ENCODE measurements at places on chromosomes 3 and 15.

DNA sequence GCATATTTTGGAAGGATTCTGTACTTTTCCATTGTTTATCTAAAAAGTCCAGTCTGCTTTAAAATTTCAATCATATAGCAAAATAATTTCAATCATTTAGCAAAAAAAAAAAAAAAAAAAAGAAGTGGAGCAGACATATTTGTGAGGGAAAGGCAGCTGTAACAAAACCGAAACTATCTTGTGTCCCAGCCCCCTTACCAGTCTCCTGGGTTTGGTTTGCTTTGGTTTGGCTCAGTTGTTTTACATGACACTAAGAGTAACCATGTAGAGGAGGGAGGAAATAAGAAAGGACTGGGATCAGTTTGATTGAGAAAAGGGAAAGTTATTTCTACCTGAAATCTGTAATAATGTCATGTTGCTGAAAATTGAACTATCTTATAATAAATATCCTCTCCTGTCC is 158.8 kb upstream of the GADL1 start:
- no peak for DNase-seq

DNA sequence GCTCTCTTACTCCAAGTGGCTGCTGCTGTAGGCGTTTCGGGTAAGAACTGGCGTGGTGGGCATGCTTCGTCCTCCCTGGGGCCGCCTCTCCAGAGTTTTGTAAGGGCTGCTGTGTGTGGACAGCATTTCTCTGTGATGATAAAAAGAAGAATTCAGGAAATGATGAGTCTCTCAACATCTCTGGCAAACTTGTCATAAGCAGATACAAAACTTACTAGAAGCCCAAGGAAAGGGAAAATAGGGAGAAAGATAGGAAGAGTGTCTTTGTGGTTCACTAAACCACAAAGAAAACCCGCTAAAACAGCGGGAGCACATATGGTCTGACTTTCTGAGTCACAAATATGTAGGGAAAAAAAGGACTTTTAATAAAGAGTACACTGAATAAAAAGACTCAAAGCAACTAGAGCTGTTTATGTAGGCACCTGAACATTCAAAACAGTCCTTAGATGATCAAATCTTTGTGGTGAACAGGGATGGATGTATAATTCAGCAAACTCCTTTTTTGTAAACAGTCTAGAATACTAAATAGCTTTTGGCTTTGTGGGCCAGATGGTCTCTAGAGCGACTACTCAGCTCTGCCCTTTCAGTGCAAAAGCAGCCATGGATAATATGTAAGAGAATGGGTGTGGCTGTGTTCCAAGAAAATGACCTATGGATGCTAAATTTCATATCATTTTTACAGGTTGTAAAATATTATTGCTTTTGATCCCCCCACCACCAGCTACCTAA is 60.4 kb upstream of the LMOD3 start:
- DNase-seq, result no peak

DNA sequence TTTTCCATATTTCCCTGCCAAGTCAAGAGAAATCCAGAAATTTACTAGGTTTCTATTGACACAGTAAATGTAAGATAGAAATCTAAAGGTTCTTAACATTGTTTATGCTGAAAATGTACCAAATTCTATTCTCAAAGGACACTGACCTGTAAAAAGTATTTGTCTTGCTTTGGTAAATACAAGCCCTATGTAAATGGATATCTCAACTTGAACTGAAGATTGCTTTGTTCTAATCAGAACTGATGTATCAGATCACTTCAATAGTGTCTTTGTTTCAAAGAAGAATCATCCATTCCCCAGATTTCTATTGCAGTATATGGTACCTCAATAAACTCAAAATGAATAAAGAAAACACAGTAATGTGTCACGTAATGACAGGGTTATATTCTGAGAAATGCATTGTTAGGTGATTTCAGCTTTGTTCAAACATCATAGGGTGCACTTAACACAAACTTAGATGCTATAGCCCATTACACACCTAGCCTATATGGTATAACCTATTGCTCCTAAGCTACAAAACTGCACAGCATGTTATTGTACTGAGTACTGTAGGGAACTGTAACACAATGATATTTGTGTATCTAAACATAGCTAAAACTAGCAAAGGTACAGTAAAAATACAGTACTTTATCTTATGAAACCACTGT is 143.5 kb upstream of the NECTIN3 start:
- DNase-seq, result no peak

- DNase-seq, result no peak
Observed at GRCh38 chr3:46162975-46163555, 45.0 kb downstream of the CCR1 start.

Measured in stimulated activated CD4-positive, alpha-beta T cell treated with anti-CD3 and anti-CD28 coated beads, Interleukin-2, amount 100 ng/mL, for 48 hours (primary cell).